ENCODE measurements at places on chromosomes 6 and 20.

DNA sequence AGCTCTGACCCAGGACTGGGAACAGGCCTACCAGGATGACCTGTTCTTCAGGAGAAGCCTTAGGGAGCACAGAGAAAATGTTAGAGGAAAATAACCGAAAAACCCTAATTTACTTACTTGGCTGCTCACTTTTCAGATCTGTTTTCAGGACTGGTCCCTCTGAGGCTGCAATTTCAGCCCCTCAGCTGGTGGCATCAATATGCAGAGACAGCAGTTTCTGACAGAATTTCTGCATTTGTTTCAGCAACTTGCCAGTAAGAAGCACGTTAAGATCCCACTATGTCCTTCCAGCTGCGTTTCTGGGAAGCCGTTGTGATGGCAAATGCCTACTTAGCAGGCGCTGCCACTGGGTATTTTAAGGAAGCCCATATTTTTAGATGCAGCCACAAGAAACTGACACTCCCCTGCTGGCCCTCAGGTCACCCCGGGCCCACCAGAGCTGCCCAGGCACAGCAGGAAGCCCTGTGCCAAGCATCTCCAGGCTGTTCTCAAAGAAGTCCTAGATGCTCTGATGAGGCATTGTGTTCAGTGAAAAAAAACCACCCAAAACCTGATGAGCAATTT is 7.5 kb downstream of the YTHDF1 start:
- DNase-seq = no peak

DNA sequence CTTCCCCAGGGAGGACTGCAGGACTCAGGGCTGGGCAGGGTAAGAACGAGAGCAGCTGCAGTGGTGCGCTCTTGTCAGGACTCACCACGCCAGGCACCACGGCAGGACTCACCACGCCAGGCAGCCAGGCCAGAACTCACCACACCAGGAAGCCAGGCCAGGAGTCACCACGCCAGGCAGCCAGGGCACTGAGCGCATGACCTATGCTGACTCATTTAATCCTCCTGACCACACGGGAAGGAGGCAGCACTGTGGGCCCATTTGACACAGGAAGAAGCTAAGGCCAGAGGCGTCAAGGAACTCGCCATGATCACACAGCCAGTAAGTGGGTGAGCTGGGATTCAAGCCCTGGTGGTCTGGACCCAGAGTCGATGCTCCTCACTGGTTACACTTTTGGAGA is 189.3 kb downstream of the PREX1 start:
- DNase-seq = no peak

DNA sequence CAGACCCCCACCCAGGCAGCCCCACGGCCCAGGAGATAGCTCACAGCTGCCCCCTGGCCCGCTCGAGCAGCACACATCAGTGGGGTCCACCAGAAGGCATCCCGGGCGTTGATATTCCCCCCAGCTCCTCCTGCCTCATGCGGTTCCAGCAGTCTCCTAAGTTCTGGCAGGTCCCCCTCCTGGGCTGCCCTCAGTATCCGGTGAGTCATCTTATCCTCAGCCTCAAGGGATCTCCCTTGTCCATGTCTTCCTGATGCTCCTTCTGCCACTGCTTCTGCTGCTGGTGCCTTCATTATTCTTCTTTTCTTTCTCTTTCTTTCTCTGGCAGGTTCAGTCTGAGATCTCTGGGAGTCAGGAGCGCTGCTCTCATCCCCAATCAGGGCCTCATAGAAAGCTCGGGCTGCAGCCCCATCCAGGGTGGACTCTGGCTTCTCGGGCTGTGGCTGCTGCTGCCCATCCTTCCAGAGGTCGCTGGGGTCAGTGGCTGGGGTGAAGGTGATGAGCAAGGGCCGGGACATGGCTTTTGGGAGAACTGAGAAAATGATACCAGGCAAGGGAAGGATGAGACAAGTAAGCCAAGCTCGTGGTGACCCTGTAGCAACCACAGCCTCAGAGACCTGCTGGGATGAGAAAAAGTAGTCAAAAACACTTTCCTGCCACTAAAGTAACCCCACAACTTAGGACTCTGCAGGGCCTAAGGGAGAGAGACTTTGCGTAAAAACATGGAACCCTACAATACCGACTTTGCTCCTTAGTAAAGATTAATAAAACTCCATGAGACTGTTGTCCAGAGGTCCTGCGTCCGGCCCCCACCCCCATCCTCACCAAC is 622 bp downstream of the GPANK1 start:
- DNase-seq = no peak

GRCh38 chr6:54029187-54029586 is 82.1 kb upstream of the MLIP start:
- DNase-seq = no peak

DNA sequence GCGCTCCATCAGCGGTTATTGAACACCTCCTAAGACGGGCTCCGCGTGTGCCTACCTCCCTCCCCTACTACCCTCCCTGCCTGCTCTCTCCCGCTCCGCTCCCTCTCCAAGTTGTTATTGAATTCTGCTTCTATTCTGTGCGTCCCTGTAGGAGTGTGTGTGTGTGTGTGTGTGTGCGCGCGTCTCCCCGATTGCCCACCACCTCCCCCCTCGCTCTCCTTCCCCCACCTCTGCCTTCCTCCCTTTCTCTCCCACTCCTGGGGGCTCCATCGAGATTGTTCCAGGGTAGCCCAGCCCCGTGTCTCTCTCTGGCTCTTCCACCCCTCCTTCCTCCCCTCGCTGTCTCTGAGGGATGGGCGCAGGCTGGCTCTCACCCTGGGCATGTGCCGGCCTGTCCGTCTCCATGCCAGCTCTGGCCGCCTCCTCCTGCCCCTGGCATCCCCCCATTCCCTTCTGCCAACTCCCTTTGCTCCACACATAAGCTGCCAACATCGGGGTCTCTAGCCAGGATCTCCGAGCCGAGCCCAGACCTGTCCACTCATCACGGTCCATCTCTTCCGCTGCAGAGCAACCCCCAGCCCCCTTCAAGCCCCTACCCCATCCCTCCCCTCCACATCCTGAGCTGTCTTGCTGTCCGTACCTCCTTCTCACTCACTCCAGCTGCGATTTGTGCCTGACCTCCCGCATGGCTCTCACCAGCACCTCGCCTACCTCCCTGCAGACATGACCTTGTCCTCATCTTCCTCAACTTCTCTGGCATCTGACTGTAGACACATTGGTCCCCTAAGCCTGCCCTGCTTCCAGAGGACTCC is 68.5 kb downstream of the SRC start:
- no peak for DNase-seq

- DNase-seq = no peak
Observed at GRCh38 chr6:167528976-167529375, 204.1 kb downstream of the TTLL2 start.

DNA sequence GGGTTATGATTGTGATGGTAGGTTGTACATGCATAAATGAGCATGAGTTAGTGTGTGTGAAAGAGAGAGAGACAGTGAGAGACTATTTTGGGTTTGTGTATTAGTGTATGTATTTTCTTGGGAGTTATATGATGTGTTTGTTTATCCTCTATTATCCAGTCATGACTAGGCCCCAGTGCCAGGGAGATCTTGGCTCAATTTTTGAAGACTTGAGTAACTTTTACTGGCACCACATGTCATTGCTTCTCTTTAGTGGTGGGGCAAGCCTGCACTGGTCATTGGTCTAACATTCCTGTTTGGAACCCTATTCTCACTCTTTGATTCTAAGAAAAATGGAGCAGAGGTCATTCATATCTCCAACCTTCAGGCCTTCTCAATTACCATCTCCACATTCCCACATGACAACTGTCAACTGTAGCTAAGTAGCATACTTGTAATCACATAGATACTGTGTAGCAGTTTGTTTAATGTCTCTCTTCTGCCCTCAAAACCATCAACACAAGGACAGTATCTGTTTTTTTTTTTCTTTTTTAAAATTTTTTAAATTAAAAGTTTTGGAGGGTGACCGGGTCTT is 8.8 kb downstream of the L3MBTL1 start:
- DNase-seq = no peak

DNA sequence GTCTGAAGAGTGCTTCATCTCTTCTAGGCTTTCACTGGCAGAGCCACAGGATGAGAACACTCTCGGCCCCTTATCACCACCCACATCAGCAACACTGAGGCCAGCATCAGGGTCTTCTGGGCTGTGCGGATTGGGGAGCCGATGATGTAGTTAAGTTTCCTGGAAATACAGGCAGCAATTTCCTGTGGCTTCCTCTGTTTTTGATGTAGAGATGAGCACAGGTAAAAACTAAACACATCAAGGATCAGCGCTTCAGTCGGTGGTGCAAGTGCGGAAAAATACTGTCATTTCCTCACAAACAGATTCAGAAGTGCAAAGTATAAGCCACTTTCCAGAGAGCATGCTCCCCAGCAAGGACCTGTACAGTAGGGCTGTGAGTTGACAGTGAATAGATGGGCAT is 62.6 kb downstream of the BACH2 start:
- no peak for DNase-seq

DNA sequence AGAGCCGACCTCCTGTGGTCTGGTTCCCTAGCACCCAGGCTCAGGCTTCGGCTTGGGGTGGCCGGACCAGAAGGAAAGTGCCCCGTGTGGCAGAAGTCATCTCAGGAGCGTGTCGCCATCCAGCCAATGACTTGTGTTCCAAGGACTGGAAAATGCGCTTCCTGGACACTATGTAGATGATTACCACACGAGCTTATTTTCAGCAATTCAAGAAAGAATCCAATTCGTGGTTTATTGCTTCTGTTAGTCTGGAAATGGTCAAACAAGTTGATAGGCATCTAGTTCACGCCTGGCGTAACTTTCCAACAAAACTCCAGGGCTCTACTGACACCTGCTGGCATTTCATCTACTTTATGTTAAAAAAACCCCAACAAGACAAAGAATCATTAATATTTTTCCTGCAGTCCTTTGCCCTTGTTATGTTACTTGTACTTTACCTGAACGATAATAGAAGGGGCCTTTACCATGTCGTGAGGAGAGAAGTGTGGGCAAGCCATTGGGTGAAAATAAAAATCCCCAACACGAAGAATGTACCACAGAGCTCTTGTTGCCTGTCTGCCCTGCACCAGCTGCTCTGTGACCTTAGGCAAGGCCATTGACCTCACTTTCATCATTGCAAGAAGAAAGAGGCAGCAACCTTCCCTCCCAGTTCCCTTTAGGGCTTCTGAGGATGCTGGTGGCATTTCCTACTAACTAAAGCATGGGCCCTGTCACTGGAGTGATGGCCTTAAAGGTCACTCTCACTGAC is 154.7 kb upstream of the LAMP5 start:
- peak; percentile 47 for DNase-seq

- no peak for DNase-seq
Observed at GRCh38 chr20:37828684-37829083, 74.2 kb upstream of the VSTM2L start.

DNA sequence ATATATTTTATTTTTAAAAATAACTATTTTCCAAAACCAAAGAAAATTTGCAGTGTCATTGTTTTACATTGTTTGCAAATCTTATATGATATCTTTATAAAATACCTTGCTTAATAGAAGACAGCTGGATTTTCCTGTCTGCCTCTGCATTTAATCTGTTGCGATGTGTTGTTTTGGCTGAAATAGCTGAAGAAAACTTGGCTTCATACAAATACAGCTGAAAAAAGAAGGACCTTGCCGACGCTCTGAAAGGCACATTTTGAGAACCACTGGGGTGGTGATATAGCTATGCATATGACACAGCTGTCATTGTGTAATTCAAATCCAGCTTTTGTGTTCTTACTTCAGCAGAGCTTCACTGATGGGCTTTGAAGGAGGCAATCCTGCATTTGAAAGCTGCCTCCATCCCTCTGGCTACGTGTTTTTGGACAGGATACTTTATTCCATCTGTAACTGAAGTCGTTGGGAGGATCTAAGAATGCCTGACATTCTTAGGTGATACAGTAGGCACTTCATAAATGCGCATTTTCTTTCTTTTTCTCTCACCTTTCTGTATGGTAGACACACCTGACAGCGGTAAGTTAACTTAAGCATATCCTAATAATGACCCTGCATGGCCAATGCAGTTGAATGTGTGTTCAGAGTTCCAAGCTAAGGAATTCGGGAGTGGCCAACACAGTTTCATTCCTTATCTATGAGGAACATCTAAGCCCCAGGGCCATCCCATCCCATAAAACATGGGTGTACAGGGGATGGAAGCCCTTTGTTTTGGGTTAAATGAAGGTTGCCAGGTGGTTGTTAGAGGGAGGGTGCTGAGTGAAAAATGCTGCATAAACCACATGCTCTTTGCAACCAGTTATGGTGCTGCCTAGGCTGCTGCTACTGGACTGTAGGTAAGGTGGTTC is 213.0 kb downstream of the TFAP2A start:
- DNase-seq = no peak

DNA sequence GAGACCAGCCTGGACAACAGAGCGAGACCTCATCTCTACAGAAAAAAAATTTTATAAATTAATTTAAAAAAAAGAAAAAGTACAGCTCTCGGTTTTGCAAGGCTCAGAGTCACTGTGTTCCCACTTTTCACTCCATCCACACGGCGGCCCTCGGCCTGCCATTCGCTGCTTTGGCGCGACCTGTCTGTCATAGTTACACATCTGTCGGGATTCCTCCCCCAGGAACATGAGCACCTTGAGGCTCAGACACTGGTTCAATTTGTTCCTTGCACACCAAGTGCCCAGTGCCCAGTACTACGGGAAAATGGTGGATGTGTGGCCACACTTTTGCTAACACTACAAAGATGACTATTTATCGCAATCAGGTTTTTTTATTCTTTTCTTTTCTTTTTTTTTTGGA is 8.4 kb downstream of the CTSZ start:
- no peak for DNase-seq

DNA sequence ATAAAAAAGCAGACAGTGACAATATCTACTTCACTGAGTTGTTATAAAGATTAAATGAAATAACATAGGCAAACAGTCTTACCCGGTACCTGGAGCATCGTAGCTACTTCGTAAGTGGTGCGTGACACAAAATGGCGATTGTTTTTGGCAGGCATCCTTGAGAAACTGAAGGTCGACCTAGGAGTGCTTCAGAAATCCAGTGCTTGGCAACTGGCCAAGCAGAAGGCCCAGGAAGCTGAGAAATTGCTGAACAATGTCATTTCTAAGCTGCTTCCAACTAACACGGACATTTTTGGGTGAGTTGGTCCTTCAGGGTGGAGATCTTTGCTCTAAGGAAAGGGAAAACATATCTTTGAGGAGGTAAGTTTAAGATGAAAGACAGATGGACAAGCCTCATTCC is 4.8 kb downstream of the BPIFA2 start:
- DNase-seq = no peak

GRCh38 chr6:53543359-53544216 is 1.3 kb downstream of the GCLC start:
- DNase-seq = peak; percentile 8

- DNase-seq = peak; percentile 19
Observed at GRCh38 chr6:147909640-147910039, 401.1 kb downstream of the SAMD5 start.

DNA sequence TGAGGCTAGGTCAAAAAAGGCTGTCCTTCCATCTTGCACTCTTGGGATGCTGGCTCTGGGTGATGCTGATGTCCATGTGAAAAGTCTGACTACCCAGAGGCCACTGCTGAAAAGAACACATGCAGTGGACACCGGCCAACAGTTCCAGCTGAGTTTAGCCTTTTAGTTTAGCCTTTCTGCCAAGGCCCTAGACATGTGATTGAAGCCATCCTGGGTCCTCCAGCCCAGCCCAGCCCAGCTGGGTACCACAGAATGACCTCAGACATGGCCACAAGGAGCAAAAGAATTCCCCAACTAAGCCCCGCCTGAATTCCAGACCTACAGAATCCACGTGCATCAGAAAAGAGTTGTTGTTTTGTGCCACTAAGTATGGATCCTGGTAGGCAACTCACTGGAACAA is 17.4 kb downstream of the PIGT start:
- DNase-seq = no peak

All from right renal cortex interstitium (tissue), 3 donors.